ENCODE measurements at places on chromosomes 5 and 9.
A peak's percentile ranks its signal among the peaks of the same experiment; 100 is the strongest.

DNA sequence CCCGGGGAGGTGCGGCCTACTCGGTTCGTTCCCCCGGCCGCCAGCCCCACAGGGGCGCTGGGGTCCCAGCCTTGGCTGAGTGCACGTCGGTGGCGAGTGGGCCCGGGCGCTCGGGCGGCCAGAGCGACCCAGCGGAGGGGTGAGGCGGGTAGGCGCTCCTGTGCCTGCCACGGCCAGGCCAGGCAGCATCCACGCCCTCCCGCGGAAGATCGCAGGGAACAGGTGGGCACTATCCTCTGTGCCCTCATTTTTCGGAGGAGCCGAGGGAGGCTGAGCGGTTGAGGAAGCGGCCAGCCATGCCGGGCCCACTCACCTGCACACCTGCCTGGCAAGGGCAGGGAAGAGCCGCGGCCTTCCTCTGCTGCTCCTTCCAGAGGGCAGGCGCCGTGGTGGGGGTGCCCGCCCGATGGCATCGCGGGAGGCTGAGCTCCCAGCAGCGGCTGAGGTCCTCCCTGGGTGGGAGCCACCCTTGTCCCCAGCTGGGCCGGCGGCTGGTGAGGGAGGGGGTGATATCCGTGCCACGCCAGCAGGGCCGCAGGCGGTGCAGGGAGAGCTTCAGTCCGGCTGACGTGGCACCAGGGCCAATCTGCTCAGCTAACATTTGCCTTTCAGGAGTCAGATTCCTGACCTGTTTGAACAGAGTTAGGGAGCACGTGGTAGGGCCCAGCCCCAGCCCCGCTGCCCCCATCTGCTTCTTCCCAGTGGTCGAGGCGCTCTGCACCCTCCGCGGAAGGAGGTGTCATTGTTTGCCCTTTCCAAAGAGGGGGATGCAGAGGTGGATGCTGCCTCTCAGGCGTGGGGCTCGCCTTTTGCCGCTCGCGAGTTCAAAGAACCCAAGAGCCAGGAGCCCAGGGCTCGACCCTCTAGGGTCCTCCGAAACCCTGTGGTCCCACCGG lies 1.6 kb upstream of the SEC16A start:
- DNase-seq, result peak; percentile 48

- no peak for DNase-seq
These were observed 29.0 kb upstream of the CDKN2B start for GRCh38 chr9:22037954-22038690.

DNA sequence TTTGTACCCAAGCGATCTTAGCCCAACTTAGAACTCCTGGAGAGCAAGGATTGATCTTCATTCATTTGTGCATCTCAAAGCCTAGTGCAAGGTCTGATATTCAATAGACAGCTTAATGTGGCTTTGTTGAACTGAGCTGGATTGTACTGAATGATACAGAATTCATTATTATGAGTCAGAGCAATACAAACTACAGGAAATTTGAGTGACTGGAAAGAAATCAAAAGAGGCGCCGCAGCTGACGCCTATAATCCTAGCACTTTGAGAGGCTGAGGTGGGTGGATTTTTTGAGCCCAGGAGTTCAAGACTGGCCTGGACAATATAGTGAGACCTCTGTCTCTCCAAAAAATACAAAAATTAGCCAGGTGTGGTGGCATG lies 58.6 kb downstream of the ENC1 start:
- DNase-seq, result no peak

DNA sequence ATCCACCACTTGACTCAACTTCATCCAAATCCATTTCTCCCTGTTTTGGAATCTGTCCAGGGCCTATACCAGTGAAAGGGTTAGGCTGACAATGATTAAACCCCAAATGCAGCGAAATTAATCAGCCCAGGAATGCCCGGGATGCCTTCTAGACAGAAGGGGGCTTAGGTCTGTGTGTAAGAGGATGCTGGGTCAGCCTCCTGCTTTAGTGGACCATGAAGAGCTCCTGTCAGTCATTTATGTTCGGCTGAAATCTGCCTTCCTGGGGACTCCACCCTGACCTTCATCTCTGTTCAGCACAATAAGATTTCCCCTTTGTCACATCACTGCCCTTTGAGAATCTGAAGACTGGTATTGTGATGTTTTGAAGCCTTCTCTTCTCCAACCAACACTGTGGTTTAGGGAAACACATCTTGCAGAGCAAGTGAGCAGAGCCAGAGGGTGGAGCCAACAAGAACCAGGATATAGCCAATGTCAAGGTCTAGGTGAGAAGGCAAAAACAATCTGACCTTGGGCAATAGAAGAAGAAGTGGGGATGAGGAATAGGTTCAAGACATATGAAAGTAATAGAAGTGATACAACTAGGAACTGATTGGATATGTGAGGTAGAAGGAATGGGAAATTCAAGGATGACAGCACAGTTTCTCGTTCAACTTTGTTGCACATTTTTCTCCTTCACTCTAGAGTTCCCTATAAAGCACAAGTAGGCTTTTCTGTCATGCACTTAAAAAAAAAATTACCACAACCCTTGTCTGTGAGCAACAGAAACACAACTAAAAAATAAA lies 234.4 kb downstream of the ARHGAP26 start:
- no peak for DNase-seq

GRCh38 chr9:89420397-89421178 lies 77.3 kb downstream of the SEMA4D start:
- peak; percentile 31 for DNase-seq

Measured in natural killer cell (primary cell).